ENCODE measurements at places on chromosomes 11 and 22. TPM values are rescaled to one million over a fixed set of nuclear protein-coding genes. Genes with fewer than 3 reads are reported as not detected.

- DNase-seq: peak; percentile 72
Observed at GRCh38 chr11:35082321-35083180, 56.4 kb upstream of the CD44 start.

Gene OR8A1
- total RNA-seq: not detected

GRCh38 chr11:76747153-76747914, 35.8 kb upstream of the TSKU start:
- DNase-seq: no peak

GRCh38 chr11:72084076-72084475, 3.4 kb downstream of the LRRC51 start:
- DNase-seq: no peak

Gene P4HA3
- total RNA-seq: 2.6 TPM

DNA sequence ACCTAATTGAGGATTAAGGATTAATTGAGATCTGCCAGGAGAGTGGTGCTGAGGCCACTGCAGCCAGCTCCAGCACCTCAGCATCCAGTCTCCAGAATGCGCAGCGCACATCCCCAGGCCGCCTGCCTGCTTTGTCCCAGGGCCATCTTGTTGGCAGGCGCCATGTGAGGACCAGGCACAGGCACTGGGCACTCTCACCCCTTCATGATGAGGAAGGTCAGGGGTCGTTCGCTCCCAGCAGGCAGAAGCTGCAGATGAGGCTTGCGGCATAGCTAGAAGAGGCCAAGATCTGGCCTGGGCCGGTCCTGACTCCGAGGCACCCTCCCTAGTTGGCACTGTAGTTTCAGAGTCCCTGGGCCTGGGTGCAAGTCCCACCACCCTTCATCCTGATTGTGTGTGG, 6.4 kb downstream of the CABP2 start:
- no peak for DNase-seq
